ENCODE measurements at places on chromosomes 3 and 15.

DNA sequence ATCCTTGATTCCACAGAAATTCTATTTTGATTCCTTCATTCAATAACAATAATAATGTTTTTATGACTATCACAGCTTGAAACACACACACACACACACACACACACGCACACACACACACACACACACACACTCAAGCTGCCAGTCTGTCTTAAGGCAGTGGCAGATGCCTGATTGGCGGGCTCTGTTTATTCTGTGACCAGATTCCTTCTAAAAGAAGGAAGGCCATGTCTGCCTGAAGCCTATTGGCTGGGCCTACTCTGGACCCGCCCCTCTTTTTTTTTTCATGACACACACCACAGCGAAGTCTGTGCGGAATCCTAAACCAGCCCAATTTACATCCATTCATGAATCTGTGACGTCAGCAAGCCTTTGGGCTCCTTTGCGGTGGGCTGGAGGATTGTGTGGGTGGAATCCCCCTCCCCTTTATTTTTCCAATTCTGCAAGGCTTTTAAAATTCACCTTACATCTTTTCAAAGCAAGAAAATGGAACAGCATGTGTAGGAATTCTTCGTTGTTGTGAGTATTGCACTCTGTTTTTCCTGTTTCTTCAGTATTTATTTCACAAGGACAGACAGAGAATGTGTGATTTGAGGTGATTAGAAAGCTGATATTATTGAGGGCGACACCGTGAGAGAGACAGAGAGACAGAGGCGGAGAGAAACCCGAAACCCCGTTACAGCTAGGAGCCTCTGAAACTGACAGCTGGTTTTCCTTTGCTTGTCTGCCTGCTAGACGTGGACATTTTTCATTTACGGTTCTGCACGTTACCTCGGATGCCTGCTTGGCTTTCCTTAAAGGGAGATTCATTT is at the start of gene MAP3K13:
TSS of gene MAP3K13 (plus strand) at position 287 of the 812 bp plus-strand sequence. CDS start 65,446 bp downstream, outside the sequence.
- DNase-seq, result no peak

GRCh38 chr3:160195106-160195505 is 30.1 kb upstream of the C3orf80 start:
- DNase-seq, result no peak

GRCh38 chr15:87490666-87491065 is 765.9 kb downstream of the NTRK3 start:
- DNase-seq, result no peak

DNA sequence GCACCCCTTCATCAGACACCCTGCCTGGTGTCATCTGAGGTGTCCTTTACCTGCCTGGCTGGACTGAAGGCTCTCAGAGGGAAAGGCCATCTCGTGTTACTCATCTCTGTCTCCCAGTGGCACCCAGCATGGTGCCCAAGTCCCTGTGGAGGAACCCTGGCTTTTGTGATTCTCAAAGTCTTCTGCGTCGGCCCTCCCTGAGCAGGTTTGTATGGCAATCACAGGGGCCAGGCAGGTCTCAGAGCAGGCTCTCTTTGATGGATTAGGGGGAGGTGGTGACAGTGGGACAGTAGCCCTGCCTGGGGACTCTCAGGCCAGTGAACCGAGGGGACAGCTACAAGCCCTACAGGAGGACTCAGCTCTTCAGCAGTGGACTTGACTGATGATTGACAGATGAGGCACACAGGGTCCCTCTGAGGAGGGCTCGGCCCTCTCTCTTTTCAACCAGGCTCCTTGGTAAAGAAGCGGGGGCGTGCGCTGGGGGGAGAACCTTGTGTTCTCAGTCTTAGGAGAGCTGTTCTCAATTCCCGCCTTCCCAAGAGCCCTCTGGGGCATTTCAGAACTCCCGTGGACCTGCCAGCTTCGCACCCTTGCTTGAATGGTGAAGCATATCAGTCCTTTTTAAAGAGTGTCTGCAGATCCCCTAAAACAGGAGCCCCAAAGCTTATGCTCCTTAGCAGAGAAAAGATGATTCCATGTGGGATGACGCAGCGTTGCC is 108.3 kb downstream of the VGLL4 start:
- DNase-seq, result no peak

- DNase-seq, result no peak
These were observed 19.5 kb downstream of the UBXN7 start for GRCh38 chr3:196412704-196413103.

DNA sequence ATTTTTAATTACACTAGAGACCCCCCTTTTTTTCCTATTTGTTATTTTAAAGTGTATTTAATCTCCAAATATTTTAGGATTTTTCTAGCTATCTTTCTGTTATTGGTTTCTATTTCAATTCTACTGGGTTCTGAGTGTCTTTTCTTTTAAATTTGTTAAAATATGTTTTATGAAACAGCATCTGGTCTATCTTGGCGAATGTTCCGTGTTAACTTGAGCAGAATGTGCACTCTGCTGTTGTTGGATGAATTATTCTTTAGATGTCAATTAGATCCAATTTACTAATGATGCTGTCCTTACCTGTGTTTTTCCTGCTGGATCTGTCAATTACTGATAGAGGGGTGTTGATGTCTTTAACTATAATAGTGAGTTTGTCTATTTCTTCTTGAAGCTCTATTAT is 462.0 kb upstream of the CNTN3 start:
- no peak for DNase-seq

DNA sequence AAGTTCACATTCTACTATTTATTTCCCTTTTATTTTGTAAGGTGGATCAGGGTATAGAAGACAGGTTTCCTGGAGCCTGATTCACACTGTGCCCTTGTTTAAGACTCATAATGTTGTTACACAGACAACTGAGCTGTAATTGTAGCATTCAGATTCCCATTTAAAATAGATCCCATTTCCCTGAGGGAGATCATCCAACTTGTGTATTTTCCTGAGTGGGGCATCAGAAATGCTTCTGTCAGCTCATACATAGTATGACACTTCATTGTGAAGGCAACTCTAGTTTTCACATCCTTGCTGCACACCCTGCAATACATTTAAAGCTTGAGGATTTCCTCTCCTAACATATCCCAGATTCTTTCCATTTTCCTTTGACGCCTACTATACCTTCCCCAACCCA is 659.7 kb downstream of the GRM7 start:
- no peak for DNase-seq

GRCh38 chr3:143242691-143243090 is 123.1 kb downstream of the CHST2 start:
- DNase-seq, result no peak

DNA sequence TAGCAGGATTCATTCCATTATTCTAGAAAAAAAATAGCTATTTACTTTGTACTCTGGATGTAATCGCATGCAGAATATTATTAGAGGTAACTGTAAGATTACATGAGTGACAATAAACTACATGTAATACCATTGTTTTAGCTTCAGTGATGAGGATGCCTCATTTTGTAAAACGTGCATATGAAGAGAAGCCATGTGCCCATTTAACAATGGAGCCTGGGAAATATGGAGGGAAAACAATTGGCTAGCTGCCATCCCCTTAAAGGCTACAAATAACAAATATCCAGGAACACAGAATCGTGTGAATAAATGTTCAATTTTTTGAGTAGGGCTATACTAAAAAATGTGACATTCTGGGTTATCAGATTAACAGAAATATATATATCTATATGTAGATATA is 151.1 kb downstream of the SAMMSON start:
- DNase-seq, result no peak

GRCh38 chr15:72382146-72382545 is 6.3 kb upstream of the HEXA start:
- DNase-seq, result no peak

Measured in NCI-H345 (cell line).